Fibroblast of skin of abdomen (primary cell): ENCODE measurements at places on chromosomes 6 and 20.

GRCh38 chr6:20948556-20948955, 414.3 kb downstream of the CDKAL1 start:
- DNase-seq, result no peak

DNA sequence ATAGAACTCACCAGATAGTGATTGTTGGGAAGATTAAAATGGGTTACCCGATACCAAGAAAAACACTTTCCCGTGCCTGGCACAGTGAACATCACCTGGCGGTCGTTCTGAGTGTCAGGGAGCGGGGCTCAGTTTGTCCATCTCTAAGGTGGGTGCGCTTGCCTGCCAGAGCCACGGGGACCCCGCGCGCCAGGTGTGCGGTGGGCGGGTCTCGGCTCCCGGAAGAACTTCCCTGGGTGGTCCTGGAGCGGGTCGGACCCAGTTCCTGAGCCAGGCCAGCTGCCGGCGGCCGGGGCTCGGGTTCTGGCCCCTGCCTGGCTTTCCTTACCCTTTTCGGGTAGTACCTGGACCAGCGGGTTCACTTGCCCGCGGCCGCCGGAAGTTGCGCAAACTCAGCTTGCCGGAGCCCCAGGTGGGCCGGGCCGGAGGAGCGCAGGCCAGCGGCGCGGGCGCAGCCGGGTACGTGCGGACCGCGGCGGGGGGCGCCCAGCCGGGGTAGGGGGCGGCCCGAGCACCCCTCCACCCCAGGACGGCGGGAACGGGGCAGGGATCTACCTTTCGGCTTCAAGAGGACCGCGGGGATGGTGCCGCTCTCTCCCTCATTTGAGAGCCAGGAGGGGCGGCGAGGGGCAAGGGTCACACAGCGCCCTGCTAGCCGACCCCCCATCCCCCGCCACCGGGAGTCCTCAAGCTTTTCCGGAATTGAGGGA, 7.5 kb downstream of the FAM110A start:
- no peak for DNase-seq

GRCh38 chr6:53672237-53672636, 6.7 kb upstream of the KLHL31 start:
- DNase-seq, result no peak

DNA sequence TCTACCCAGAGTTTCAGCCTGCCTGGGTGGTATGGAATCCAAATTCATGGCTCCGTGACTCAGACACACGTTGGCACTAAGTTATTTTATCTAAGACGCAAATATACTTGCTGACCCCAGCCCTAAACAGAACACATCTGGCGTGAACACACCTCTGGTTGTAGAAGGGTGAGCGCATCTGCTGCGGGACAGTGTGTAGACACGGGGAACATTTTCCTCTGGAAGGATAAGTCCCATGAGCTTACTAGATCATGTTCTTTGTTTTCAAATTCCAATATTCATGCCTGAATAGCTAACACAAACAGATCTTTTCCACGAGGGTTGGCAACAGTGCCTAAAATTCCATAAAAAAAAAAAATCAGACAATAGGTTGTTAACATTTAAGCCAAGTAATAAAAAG, 87.8 kb downstream of the TMEM170B start:
- DNase-seq, result no peak

GRCh38 chr20:49507741-49508434, 25.4 kb upstream of the KCNB1 start:
- DNase-seq, result no peak

DNA sequence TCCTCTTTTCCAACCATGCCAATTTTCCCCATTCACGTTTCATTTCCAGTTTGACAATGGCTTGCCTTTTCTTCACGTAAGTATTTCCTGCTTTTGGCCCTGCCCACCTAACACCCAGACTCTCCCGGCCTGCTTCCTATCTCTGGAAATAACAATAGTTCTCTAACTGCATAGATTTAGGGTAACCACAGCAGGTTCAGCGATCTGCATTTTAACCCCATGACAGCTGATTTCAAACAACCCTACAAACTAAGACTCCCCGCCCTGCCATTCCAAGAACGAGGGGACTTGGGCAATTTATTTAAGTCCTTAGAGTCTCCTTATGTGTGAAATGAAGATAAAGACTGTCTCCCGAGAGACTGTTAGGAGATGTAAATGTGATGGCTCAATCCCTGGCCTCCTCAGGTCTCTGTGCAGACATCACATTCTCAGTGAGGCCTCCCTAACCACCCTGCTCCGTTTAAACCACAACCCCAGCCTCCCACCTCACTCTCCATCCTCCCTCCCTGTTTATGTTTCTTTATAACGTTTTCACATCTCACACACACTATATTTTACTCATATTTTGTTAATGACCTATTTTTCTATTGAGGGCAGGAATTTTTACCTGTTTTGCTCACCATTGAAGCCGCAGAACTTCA, 134.8 kb downstream of the GJA10 start:
- DNase-seq, result no peak

- DNase-seq, result no peak
Observed at GRCh38 chr20:1215386-1216170, 10.3 kb upstream of the RAD21L1 start.

DNA sequence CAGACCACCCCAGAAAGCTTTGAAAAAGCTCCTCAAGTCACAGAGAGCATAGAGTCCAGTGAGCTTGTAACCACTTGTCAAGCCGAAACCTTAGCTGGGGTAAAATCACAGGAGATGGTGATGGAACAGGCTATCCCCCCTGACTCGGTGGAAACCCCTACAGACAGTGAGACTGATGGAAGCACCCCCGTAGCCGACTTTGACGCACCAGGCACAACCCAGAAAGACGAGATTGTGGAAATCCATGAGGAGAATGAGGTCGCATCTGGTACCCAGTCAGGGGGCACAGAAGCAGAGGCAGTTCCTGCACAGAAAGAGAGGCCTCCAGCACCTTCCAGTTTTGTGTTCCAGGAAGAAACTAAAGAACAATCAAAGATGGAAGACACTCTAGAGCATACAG, 39.6 kb downstream of the ZBTB2 start:
- DNase-seq, result no peak

GRCh38 chr6:169866140-169866534, 114.7 kb downstream of the ERMARD start:
- no peak for DNase-seq

GRCh38 chr6:117491916-117492315, 9.4 kb downstream of the DCBLD1 start:
- DNase-seq, result peak; percentile 65

GRCh38 chr6:87702589-87702945, 534 bp upstream of the AKIRIN2 start:
- DNase-seq, result peak; percentile 65

- DNase-seq, result no peak
Observed at GRCh38 chr6:132482581-132482980, 30.3 kb downstream of the STX7 start.

GRCh38 chr6:29924287-29924686, 18.0 kb upstream of the HLA-A start:
- no peak for DNase-seq

DNA sequence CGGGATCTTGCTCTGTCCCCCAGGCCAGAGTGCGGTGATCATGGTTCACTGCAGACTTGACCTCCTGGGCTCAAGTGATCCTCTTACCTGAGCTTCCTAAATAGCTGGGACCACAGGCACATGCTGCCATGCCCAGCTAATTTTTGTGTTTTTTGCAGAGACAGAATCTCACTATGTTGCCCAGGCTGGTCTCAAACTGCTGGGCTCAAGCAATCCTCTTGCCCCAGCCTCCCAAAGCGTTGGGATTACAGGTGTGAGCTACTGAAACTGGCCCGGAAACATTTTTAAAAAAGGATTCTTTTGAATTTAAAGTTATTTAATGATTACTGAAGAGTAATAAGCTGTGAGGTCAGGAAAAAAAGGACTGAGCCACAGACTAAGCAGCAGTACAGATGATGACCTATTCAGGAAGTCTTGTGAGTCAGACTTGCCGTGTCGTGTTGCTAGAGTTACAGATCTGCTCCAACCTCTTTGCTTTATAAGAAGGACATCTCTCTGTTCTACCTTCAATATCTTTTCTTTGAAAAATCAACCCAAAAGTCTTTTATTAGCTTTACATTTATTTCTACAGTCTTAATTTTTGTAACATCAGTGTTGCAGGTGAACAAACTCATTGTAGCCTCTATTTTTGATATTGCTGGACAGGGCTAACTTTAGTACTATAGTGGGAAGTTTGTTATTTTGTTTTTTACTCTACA, 108.7 kb downstream of the NCOA3 start:
- peak; percentile 76 for DNase-seq

GRCh38 chr20:18802012-18802634, 11.5 kb upstream of the SCP2D1 start:
- no peak for DNase-seq

DNA sequence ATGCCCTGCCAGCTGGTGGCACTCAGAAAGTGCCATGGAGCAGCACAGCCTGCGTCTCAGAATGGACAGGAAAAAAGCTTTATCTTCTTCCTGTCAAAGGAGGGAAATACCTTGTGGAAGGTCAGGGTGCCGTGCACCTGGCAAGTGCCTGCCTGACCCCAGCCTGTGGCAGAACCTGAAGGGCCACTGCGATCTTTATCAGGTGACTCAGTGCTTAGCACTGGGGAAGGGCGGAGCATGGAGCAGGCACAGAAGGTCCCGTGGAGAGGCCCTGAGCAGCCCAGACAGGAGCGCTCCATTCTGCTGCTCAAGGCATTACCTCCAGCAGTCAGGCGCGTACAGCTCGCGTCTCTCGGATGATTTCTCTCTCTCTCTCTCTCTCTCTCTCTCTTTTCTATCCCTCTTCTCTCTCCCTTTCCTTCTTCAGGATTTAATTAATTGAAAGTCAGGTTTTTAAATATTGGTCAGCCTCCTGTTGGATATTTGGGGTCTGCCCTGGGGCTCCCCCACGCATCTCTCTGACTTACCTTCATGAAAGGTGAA, 31.7 kb downstream of the FOXC1 start:
- no peak for DNase-seq

GRCh38 chr6:79946272-79947190, 822 bp downstream of the ELOVL4 start:
- DNase-seq, result peak; percentile 45

DNA sequence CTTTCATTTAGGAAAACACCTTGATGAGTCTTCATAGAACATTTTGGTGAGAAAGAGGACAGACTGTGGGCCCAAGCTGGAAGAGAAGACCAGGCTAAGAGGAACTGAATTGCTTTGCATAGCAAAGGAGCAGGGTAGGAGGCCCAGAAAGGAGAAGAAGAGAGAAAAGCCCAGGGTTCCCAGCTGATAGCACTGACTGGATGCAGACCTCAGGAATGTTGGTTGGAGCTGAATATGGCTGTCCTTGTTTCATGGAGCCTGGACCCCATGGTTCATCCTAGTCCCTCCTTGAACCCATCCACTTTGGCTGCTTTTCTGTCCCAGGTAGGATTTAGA, 18.0 kb upstream of the ZFAND3 start:
- no peak for DNase-seq

GRCh38 chr6:134000443-134000842, 47.4 kb downstream of the TBPL1 start:
- DNase-seq, result no peak

GRCh38 chr20:54111460-54111859, 41.1 kb upstream of the BCAS1 start:
- no peak for DNase-seq

DNA sequence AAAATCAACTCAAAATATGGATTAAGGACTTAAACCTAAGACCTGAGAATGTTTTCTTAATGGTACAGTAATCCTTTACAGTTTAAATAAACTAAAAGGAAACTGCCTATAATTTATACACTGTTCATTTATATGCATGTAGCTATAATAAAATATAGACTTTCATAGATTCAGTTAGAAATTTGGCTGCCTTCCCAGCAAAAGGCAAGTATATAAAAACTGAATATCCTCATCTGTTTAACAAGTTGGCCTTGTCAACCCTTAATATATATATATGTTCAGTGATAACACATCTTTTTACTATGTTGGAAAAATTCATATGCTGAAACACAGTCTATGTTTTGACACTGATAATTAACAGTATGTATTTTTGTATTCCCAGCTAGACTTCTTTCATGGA, 123.1 kb downstream of the GRIK2 start:
- no peak for DNase-seq

- DNase-seq, result no peak
Observed at GRCh38 chr6:67952948-67953347, 682.1 kb upstream of the ADGRB3 start.

- no peak for DNase-seq
Observed at GRCh38 chr20:62816031-62816883, 593 bp upstream of the COL9A3 start.

GRCh38 chr6:42368181-42368580, 83.5 kb downstream of the TRERF1 start:
- no peak for DNase-seq

DNA sequence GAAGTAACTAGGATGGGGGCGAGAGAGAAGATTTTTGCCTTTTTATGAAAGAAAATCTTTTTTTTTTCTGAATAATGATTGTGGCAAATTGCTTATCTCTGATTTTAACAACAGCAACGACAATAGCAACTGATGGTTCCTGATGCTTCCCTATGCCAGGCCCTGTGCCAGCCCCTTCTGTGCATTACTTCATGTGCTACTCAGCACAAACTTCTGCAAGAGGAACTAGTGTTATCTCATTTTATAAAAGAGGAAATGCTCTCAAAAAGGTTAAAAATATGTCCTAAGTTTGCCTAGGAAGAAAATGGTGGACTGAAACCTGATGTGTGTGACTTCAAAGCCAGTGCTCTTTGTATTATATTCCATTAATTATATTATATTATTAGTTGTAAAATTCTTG, 74.0 kb upstream of the RALGAPA2 start:
- no peak for DNase-seq

- DNase-seq, result peak; percentile 74
Observed at GRCh38 chr6:108667993-108668392, 107.3 kb downstream of the FOXO3 start.

GRCh38 chr6:149435919-149436586, 36.0 kb downstream of the SUMO4 start:
- no peak for DNase-seq

DNA sequence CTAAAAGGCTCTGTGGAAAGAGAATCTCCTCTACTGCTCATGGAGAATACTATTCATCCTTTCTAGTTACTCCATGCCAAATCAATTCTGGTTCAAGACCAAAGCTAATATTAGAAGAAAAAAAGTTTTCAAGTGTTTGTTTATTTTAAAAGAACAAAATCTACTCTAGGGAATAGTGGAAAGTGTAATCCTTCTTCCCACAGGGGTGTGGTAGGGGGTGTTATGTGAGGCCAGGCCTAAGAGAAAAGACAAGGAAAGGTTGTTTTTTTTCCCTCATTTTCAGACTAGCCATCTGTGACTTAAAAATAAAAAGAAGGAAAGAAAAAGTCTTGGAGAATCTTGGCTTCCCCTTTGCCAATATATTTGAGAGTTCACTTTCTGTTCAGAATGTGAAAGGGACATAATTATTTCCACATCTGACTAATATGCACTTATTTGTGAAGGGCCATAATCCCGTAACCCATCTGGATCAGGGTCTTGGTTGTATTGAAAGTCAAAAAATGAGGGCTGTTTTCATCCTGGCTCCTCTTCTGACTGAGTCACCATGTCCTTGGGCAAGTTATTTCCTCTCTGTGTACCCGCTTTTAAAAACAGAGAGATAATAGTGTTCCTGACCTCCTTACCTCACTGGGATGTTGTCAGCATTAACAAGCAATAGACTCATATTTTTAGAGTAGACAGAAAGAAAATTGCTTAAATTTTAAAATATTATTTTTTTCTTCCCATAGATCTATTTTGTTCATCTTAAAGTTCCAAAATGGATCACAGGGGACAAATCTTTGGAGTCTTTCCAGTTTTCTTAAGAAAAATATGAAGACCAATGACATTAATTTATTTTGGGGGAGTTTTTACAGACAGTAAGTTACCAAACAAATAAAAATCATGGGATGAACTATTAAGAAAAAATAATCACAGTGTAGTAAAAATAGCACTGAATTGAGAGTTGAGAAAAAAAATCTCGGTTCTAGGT, 233.7 kb downstream of the IBTK start:
- peak; percentile 23 for DNase-seq

GRCh38 chr6:165575158-165575549, 87.9 kb downstream of the PDE10A start:
- DNase-seq, result no peak
